Stimulated activated CD8-positive, alpha-beta memory T cell treated with anti-CD3 and anti-CD28 coated beads, Interleukin-7, amount 100 ng/mL, for 1 hour (primary cell): ENCODE measurements at places on chromosomes 11 and 22.

- no peak for DNase-seq
These were observed 2.8 kb downstream of the IL17RA start for GRCh38 chr22:17087498-17088131.

GRCh38 chr22:41057076-41057475 is 35.3 kb upstream of the EP300 start:
- DNase-seq: no peak

DNA sequence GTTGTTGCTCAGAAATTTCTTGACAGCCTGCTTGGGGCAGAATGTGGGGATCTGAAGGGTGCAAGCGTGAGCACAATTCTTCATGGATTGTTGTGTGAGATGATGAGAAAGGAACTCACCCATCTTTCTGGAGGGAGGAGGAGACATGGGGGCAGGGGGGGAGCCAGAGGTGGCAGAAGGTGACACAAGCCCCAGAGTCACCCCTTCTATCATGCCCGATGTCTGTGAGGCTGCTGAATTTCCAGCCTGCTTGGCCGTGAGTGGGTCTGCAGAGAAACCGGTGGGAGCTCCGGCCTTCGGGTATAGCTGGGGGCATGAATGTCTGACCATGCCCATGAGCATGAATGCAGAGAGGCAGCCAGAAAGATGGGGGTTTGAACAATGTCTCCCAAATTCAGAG is 870.7 kb downstream of the TBC1D22A start:
- DNase-seq: no peak

DNA sequence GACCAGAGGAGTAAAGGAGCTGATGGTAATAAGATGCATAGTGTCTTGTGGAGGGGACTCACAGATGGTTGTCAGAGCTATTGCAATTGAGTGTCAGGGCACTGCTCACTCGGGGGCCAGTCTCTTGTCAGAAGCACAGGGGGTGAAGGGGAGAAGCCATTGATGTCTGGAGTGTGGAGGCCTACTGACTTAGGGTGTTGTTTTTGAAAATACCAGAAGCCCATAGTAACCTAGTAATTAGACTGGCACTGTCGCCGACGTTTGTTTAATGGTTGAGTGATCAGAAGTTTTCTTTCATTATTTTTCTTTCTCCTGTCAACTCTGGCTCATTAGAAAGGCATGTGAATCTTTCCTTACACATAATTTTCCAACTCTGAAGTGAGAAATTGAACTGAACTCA is 151.6 kb upstream of the TENM4 start:
- no peak for DNase-seq

GRCh38 chr11:45907911-45908370 is 870 bp upstream of the FREY1 start:
- no peak for DNase-seq

GRCh38 chr11:45275828-45276227 is 10.3 kb downstream of the SYT13 start:
- no peak for DNase-seq

- DNase-seq: no peak
These were observed 385 bp downstream of the HARBI1 start for GRCh38 chr11:46616551-46617133.

- no peak for DNase-seq
These were observed 44.1 kb upstream of the E2F8 start for GRCh38 chr11:19284881-19285280.

DNA sequence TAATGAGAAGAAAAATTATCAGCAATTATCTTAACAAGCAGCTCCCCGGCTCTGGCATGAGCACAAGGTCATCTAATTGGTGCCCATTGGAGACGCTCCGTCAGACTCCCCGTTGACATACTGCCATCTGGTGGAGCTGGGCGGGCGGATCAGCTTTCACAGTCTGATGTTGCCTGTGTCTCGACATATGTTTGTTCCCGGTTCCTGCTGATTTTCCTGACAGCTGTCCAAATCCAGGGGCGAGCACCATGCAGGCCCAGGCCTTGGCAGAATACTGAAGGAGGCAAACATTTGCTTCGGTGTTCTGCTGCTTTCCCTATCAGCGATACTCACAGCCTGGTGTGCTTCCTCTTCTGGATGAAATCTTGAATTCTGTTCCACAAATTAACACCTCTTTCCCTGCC is 43.8 kb upstream of the BARX2 start:
- peak; percentile 19 for DNase-seq

- DNase-seq: no peak
These were observed 29.8 kb downstream of the INCENP start for GRCh38 chr11:62153617-62154016.

DNA sequence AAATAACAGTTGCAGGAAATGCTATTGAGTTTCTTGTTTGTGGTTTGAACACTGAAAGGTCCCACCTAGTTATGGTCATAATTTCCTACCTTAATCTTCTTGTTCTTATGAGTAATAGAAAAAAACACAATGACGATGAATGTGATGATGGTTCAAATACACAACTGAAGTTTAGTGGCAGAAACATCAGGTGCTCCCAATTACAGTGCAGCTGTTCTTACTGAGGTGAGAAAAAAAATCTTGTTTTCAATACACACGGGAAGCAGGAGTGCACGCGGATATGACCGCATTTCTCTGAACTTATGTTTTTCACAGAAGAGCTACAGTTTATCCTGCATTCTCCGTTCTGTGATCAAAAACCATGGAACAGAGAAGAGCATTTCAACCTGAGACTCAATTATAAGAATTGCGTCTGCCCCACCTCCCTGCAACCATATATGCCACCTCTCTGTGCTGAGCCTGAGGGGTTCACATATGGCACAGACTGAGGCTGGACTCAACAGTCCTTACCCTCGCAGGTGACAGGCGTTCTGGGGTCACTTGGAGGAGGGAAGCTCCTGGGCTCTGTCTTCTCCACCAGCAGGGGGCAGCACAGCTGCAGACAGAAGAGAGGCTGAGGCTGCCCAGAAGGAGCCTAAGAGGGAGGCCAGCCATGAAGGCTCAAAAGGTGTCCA is 99.7 kb upstream of the IGLL5 start:
- peak; percentile 30 for DNase-seq

DNA sequence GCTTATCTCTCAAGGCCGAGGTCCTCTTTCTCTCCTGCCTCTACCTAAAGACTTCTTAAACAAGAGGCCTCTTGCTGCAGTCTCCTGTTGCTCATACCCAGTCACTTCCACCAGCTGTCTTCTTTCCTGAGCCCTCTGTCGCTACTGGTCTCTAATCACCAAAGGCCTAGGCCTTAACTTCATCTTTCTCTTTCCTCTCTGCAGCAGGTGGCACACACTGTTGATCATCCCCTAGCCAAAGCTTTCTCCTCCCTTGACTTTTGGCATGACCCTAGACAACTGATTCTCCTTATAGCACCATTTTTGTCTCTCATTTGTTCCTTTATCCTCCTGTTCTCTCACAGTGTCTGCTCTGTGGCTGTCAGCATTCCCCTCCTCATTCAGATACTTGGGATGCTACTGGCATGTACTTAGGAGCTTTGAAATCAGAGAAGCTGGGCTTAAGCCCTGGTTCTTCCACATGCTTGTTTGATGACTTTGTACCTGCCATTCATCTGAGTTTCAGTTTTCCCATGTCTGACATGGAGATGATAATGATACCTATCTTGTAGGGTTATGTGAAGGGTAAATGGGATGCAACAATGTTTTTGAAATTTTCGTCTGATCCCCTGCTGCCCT is 22.4 kb downstream of the ENDOD1 start:
- no peak for DNase-seq

GRCh38 chr11:19087658-19088057 is 27.1 kb upstream of the MRGPRX2 start:
- DNase-seq: no peak

GRCh38 chr11:107583629-107584195 is 7.2 kb upstream of the ELMOD1 start:
- no peak for DNase-seq
